ENCODE measurements at places on chromosomes 6 and 20.

DNA sequence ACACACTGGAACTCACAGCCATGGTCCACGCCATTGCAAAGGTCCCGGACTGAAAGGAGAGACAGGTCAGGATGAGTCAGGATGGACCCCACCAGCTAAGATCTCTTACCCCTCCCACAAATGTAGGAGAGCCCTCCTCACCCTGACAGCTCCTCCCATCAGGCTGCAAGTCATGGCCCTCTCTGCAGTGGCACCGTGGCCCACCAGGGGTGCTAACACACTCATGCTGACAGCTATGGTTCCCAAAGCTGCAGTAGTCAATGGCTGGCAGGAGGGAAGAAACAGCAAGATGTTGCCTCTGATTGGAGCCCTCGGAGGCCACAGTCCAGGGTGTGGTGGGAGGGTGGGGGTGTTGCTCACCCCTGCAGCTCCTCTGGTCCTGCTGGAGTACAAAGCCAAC lies 5.7 kb upstream of the RBPJL start:
- DNase-seq, result peak; percentile 18

DNA sequence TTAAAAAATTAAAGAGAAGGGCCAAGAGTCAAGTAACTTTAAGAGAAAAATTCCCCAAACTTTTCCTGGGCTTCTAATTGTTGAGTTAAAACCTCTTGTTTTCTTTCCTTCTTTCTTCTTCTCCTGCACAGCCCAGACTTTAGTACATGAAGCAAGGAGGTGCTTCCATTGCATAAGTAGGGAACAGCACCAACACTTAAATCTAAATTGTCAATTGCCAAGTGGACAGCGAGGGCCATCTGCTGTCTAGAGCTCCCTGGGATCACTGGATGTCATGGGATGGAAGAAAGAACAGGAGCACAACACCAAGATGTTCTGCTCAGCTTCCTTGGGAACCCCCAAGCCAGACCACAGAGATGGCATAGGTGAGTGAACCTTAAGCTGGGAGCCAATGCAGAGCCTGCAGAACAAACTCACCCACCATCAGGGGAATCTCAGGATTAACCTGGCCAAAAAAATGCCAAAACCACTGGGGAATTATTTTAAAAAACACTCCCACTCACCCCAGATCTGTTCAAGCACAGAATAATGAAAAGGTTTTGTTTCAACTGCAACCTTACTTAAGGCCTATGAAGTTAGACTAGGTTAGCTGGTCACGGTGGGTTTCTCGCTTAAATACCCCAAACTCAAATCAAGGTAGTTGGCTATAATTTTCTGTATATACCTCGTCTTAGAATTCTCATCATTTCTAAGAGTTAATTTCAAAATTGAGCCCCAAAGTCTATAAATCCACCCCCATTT lies 67.8 kb downstream of the TNFRSF21 start:
- DNase-seq, result no peak

- no peak for DNase-seq
Observed at GRCh38 chr6:120876424-120876823, 457.9 kb downstream of the TBC1D32 start.

GRCh38 chr6:116036885-116037284 lies 23.8 kb downstream of the FRK start:
- no peak for DNase-seq

- no peak for DNase-seq
Observed at GRCh38 chr20:32969356-32970114, 34.7 kb downstream of the SUN5 start.

- DNase-seq, result peak; percentile 28
Observed at GRCh38 chr6:129748212-129748900, 38.4 kb upstream of the ARHGAP18 start.

GRCh38 chr6:10621213-10621612 lies 73.2 kb downstream of the C6orf52 start:
- no peak for DNase-seq

DNA sequence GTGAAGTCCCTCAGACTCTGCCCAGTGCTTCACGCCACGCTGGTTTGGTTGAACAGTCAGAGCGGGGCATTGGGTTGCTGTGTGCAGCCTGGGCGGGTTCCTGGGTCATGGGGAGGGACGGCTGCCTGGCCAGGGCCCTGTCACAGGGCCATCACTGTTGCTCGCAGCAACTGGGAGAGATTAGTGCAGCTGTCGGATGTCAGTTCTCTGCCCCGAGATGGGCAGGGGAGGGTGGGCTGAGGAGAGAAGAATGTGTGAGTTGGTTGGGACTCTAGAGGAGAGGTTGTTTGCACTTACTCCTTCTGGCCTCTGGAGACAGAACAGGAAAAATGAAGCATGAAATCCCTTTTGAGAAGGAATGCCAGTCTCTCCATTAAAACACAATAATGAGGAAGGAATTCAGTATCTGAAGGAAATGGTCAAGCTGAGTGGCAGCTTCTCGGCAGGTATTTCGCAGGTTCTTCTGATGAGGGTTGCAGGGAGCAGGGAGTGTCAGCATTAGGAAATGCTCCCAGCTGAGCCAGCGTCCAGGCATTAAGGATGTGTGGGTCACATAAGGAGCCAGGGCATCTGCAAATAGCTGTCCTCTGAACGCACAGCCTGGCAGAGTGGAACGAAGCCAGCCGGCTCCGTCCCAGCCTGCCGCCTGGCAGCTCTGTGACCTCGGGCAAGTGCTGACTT lies 95.9 kb downstream of the SSR1 start:
- no peak for DNase-seq

- DNase-seq, result no peak
Observed at GRCh38 chr6:140909625-140910024, 1223.1 kb upstream of the GJE1 start.

- DNase-seq, result no peak
Observed at GRCh38 chr6:151430886-151431285, 21.0 kb downstream of the RMND1 start.

DNA sequence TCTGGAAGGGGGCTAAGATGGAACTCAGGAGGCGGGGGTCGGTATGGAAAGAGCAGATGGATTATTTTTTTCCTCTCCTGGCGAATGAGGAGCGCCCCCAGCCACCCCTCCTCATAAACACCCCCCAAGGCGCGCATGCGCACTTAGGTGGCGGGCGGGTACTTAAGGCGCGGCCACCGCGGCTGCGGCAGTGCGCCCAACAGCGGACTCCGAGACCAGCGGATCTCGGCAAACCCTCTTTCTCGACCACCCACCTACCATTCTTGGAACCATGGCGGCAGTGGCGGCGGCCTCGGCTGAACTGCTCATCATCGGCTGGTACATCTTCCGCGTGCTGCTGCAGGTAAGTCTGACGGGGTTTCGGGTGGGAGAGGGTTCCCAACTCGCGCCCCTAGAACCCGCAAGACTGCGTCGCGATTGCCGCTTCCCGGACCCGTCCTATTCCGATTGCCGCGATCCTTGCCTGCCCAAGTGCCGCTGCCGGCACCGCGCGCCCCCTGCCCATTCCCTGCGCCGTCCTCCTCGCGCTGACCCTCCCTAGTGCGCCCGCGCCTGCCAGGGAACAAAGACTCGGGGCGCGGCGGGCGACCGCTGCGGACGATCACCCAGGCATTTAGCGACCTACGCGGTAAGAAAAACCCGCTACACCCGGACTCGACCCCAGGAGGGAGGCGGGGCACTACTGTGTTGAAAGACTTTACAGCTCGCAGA lies at the start of gene NNAT:
TSS of gene NNAT (plus strand) at position 190 of the 711 bp plus-strand sequence. CDS start at position 272, 82 bp downstream.
- DNase-seq, result no peak

- DNase-seq, result no peak
Observed at GRCh38 chr6:44086931-44087574, 40.2 kb downstream of the MRPL14 start.

DNA sequence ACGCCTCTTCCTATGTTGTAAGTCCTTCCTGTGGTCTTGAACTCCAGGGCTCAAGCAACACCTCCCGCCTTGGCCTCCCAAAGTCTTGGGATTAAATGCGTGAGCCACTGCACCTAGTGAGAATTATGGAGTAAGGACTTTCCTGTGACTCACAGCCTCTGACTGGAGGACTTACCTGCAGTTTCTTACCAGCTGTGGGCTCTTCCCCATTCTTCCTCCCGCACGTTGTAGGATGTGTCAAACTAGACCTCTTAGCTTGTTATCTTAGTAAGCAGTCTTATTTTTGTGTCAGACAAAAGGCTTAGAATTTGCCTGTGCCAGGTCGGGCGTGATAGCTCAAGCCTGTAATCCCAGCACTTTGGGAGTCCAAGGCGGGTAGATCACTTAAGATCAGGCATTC lies 30.9 kb downstream of the BAK1 start:
- DNase-seq, result no peak

GRCh38 chr6:68159433-68159832 lies 475.6 kb upstream of the ADGRB3 start:
- no peak for DNase-seq

GRCh38 chr6:170360476-170360875 lies 53.9 kb downstream of the FAM120B start:
- no peak for DNase-seq

DNA sequence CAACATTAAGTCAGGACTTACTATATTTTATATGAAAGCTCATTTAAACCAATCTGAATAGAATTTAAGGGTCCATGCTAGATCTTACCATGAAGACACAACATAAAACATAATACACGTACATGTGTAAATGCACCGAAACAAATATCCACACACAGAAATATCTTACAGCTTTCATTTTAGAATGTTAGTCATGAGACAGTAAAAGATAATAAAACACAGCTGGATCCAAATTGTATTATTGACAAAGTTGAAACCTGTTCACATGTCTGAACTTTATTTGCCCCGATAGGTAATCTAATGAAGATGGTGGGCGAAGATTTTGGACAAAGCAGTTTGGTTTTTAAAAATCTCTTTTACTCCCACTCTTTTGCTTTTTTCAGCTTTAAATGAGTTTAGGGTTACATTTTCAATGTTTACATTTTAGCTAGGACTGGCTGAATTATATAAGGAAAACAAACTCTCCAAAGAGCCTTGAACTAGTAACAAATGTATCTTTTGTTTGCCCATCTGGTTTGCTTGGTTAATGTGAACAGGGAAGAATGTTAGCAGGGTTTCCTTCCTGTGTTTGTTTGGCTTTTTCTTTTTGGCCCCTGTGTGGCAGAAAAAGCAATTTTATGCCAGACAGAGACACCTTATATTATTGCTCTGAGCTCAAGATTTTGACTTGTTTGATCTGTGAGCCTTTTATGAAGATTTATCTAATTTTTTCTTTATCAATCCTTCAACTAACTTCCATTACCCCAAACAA lies 5.1 kb upstream of the TMEM181 start:
- DNase-seq, result no peak

DNA sequence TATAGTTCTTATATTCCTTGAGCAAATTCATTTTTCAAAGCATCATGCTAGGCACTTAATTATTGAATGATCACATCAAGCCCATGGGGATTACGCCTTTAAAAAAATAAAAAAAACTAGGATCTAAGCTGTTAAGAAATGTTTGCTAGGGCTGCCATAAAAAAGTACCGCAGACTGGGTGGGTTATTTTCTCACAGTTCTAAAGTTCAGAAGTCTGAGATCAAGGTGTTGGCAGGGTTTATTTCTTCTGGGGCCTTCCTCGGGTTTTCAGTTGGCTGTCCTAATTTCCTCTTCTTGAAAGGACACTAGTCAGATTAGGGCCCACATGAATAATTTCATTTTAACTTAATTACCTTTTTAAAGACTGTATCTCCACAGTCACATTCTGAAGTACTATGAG lies 165.6 kb upstream of the RIMS1 start:
- no peak for DNase-seq

DNA sequence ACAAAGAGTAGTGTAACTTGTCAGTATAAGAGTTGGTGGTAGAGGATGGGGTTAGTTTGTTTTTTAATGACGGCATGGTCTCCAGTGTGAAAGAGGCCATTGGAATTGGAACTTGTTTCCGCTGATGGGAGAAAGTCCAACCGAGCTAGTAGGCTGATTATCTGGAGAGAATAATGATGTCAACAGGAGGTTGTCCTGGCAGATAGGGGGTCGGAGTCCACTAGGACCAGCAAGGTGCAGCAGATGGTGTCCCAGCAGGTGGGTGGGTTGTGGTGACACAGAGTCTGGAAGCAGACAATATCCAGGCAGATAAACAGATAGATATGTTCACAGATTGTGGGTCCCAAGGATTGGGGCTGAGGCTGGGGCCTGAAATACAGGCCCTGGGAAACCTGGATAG lies 35.1 kb downstream of the PKIB start:
- DNase-seq, result no peak

DNA sequence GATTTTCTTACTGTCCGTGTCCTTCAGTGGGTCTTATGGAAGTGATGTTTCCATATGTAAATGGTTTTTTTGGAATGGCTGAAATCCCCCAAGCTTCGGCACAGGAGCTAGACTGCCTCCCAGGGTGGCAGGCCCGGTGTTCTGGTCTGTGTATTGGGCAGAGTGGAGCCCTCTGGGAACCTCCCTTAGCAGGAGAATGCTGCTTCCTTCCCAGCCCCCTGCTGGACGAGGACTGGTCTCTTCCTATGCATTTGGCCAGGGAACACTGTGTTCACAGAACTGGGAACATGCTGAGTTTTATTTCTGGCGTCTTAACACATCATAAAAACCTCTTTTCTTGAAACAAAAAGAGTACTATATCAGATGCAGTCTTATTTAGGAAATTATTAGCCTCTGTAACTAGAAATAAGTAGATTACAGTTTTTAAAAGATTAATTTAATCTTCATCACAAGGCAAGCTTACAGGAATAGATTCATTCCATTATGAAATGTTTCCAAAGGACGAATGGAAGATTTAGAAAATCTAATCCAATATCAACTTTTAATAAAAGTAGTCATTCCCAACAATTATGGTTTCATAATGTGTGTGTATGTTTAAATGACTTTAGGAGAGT lies 56.6 kb downstream of the SYTL3 start:
- DNase-seq, result no peak

DNA sequence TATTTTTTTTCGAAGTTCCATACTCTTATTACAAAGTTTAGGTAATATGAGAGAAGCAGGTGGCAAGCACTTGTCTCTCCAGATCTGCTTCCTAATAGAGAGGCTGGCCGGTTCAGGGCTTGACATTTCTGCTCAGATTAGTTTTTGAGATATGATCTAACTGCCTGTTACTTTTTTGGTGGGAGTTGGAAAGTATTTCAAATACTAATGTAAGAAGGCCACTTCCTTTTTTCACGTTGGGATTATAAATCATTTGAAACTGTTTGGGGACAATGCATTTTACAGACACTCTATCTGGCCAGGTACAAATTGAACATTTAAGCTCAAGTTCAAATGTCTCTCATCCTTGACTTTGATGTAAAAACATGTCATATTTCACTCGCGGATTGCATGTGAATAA lies 222.1 kb upstream of the SULF2 start:
- DNase-seq, result no peak

GRCh38 chr6:54959820-54960219 lies 113.2 kb downstream of the FAM83B start:
- no peak for DNase-seq

- no peak for DNase-seq
Observed at GRCh38 chr6:167415441-167415961, 90.6 kb downstream of the TTLL2 start.
